ENCODE measurements at places on chromosomes 3 and 15.
A peak's percentile ranks its signal among the peaks of the same experiment; 100 is the strongest.

GRCh38 chr15:26129852-26130251 is 266.7 kb upstream of the ATP10A start:
- DNase-seq, result no peak

- DNase-seq, result peak; percentile 66
These were observed 38.5 kb downstream of the PYDC2 start for GRCh38 chr3:191499307-191500080.

DNA sequence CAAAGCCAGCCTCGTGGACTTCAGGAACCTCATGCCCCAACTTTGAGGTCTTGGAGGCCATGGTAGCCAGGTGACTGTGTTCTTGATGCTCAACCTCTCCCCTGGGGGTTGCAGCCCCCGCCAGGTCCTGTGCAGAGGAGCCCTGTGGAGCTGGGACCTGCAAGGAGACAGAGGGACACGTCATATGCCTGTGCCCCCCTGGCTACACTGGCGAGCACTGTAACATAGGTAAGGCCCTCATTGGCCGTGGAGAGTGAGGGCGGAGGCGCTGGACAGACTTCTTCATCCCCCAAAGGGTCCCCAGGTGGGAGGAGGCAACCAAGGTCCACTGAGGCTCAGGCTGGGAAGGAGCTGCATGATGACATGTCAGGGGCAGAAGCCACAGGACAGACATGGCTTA is 35.1 kb downstream of the HAPLN3 start:
- no peak for DNase-seq

- no peak for DNase-seq
These were observed 130.8 kb upstream of the SLC2A2 start for GRCh38 chr3:171157286-171157685.

GRCh38 chr3:176951586-176952292 is 245.5 kb downstream of the TBL1XR1 start:
- no peak for DNase-seq

DNA sequence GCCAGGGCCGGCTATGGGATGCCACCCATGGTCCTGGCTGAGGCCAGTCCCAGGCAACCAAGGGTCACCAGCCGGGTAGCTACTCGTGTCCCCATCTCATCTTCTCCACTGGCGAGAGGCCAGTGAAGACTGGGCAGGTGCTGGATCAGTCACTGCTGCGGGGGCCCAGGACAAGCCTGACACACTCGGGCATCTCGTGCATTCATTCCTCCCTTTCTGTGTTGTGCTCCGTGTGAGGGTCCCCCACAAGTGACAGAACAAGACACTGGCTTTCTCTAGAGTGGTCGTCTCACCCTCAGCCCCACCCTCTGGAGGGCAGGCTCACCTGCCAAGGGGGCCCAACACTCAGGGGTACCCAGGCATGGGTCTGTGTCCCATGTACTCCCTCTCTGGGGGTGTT is 48.4 kb downstream of the ROPN1B start:
- no peak for DNase-seq

DNA sequence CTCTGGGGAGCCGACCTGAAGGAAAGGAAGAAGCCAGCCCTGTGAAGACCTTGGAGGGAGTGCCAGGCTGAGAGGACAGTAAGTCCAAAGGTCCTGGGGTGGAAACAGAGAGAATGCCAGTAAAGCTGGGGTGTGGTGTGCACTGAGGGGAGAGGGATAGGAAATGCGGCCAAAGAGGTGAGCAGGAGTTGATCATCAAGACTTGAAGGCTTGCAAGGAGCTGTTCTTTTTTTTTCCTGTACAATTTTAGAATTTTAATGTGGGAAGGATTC is 73.8 kb downstream of the SYNPR start:
- DNase-seq, result no peak

- DNase-seq, result peak; percentile 53
These were observed 4.8 kb downstream of the HES1 start for GRCh38 chr3:194140520-194141414.

- peak; percentile 9 for DNase-seq
These were observed 42.0 kb downstream of the SST start for GRCh38 chr3:187628169-187628568.

GRCh38 chr3:31103181-31103580 is 208.7 kb upstream of the GADL1 start:
- DNase-seq, result no peak

Data from kidney tubule cell (primary cell).